ENCODE measurements at places on chromosomes 6 and 20.

- DNase-seq = no peak
Measured at GRCh38 chr20:63911176-63911575, 16.2 kb downstream of the DNAJC5 start.

DNA sequence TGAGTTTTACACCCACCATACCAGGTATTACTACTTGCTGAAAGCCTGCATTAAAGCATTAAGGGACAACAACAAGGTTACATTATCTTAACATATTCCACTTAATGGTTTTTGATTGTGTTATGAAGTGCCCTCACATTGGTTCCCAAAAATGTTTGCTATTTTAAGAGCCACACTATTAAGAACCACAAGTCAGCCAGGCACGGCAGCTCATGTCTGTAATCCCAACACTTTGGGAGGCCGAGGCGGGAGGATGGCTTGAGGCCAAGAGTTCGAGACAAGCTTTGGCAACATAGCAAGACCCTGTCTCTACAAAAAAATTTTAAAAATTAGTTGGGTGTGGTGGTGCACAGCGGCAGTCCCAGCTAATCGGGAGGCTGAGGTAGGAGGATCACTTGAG is 28.2 kb downstream of the ATXN1 start:
- DNase-seq = no peak

- no peak for DNase-seq
Measured at GRCh38 chr20:40637176-40637575, 51.9 kb downstream of the MAFB start.

GRCh38 chr6:132115714-132116366 is 164.7 kb upstream of the CCN2 start:
- DNase-seq = no peak

DNA sequence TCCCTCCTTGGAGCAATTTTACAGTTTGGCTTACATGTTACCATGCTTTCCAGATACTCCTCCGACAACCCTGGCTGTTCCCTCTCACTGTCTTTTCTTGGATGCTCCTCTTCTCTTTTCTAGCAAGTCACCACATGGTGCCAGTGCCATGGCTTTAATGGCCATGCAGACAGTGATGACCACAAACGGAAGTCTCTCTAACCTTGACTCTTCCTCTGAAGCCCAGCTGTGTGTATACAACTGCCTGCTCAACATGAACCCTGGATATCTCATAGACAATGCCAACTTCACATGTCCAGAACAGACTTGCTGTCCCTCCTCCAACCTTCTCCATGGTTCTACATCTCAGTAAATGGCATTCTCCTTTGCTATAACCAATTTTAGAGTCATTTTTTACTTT is 49.8 kb upstream of the NEDD9 start:
- DNase-seq = no peak

DNA sequence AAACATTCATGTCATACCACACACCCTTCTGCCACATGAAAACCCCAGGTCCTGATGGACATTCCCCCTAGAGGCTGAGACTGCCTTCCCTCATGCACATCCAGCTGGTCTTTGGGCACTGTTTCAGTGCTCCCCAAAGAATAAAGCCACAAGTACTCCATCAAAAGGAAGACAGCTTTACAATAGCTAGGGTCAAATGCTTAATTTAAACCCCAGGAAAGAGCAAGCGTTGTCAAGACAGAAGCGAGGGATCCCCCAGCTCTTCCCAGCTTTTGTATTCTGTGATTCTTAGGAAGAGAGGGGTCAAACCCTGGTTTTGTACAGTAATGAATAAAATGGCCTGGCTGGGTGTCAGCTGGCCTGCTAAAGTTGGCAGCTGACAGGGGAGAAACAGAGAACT is 82.4 kb upstream of the IYD start:
- no peak for DNase-seq

- DNase-seq = no peak
Measured at GRCh38 chr6:13091192-13091591, 237.1 kb downstream of the TBC1D7 start.

- DNase-seq = no peak
Measured at GRCh38 chr6:136706430-136706829, 85.8 kb downstream of the MAP3K5 start.

- DNase-seq = no peak
Measured at GRCh38 chr6:13355043-13355945, 27.0 kb upstream of the TBC1D7 start.

DNA sequence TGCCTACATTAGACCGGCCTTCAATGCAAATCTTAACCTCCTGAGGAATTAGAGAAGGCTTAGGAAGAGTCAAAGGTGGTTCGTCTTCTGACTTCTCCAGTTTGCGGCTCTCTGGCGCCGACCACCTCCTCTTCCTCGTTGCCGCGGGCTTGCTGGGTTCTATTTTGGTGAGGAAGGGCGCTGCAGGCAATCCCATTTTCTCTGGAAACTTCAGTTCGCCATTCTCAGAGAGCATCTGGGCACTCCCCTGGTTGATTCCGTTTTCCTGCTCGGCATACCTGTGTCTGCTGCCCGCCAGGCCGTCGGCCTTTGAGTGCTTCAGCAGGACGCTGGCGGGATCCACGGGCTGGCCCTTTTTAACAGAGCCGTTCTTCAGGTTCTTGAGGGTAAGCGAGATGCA is 67.9 kb downstream of the GMPR start:
- no peak for DNase-seq

DNA sequence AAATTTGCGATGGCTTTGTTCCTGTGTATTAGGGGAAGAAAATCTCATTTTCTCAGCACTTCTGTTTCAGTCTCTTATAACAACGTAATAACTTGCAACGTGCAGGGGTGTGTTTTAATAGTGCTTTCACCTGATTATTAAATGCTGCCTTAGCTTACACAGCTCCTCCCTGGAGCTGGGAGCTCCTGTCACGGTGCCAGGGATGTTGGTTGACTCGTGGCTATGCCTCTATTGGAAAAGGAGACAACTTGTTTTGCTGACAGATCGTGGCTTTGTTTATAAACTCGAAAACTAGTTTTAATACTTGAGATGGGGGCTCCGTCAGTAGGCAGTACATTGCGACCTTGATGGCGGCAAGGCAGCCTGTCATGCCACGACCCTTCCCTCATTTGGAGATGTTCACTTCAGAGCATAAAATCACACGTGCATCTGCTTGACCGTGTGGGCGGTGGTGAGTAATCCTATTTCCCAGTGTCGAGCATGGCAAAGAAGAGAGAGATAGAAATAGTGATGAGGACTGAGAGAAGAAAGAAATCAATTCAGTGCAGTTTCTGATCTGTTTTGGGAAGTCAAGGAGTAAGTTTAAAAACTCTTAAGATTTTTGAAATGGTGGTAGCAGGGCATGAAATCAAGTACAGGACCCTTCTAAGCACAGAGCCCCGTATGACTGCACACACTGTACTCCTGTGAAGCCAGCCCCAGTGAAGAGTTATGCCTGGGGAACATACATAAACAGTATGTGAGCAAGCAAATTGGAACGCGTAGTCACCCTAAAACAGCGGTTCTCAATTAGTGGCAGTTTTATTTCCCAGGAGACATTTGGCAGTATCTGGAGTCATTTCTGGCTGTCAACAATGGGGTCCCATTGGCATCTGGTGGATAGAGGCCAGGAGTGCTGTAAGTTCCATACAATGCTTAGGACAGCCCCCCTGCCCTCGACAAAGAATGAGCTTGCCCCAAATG is 147.2 kb downstream of the DOK5 start:
- DNase-seq = no peak

DNA sequence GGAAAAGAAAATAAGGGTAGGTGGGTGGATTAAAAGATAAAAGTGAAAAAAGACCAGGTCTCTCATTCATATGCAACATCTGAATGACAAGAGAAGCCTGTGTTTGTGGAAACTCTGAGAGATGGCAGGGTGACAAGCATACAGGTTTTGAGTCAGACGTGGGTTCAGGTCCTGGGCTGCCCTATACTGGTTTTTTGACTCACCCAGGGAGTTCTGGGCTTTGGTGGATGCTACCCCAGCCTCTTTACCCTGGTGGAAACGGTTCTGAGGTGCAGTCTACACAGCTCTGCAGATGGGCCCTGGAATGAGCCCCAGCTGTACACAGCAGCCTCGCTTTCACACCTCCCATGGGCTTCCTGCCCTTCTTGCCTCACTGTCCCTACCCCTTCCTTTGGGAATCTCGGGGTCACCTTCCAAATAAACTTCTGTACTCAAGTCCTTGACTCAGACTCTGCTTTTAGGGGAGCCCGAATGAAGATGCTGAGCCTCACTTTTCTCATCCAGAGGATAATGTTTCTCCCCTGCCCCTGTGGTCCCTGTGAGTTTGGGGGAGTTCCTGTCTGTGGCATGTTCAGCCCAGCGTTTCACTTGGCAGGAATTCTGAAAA is 77.7 kb upstream of the CLDN20 start:
- DNase-seq = peak; percentile 54

GRCh38 chr6:9647071-9647445 is 767.8 kb downstream of the TFAP2A start:
- DNase-seq = no peak

- no peak for DNase-seq
Measured at GRCh38 chr6:167738386-167738785, 88.3 kb upstream of the AFDN start.

GRCh38 chr6:2183246-2183645 is 62.2 kb downstream of the GMDS start:
- no peak for DNase-seq

DNA sequence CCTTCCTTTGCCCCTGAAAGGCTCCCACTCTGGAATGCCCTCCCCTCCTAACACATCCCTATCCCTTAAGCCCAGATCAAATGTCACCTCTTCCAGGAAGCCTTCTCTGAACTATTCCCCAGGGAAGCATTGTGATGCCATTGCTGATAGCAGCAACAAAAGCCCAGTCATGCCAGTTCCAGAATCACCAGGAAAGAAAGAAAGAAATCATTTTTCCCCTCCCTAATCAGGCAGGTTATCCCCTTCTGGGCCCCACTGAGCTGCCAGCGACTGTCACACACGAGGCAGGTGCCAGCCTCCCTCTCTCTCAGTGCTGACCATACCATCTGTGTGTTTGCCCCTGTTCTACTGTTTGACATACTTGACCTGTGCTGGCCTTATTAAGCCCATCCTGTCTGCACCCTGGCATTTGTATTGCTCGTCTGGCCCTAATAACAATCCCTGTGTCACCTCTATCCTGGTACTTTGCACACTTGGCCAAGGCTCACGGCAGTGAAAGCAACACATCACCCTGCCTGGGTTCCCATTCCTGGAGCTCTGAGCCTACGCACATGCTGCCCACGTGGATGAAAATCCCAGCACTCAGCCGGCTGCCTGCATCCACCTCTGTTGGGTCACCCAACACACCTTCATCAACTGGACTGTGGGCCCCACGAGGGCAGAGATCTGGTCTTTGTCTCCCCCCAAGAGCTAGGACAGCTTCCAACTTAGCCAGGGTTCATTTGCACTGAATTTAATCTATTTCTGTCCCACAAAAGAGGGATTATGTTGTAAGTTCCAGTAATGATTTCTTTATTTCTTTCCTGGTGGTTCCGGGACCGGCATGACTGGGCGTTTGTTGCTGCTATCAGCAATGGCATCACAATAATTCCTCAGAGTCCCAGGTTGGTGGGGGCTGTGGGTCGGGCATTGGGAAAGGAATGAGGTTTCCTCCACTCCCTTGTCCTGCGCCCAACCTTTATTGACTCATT is 5.3 kb upstream of the BPIFB1 start:
- DNase-seq = no peak

DNA sequence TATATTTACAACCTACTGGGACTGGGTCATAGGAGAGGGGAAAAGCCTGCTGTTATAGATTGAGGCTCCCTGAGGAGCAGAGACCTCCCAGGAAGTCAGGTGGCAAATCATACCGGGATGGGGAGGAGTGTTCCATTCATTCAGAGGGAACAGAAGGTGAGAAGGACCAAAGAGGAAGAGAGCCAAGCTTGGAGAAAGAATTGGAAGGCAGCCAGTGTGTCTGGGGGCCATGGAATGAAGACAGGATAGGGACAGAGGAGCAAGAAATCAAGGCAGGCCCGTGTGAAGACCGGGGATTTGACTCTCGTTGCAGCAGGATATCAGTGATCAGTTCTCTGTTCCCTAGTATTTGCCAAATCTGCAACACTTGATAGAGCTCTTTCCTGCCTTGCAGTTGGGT is 5.7 kb upstream of the ZNF217 start:
- no peak for DNase-seq

- no peak for DNase-seq
Measured at GRCh38 chr20:53846640-53847039, 223.8 kb downstream of the BCAS1 start.

DNA sequence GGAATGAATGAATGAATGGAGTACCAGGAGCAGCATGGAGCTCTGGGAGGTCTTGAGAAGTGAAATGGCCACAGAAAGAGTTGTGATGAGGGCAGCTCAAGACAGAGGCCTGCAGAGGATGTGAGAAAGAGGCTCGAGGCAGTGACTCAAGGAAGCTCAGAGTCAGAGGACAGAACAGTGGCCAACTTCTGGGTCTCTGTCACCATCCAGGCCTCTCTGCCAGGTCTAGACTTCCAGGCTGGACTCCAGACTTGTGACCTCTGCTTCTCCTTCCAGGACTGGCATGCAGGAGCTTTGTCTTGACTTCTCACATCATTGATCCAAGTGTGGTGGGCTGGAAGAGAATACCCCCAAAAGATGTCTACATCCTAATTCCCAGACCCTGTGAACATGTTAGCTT is 119.8 kb downstream of the TOX2 start:
- DNase-seq = no peak

DNA sequence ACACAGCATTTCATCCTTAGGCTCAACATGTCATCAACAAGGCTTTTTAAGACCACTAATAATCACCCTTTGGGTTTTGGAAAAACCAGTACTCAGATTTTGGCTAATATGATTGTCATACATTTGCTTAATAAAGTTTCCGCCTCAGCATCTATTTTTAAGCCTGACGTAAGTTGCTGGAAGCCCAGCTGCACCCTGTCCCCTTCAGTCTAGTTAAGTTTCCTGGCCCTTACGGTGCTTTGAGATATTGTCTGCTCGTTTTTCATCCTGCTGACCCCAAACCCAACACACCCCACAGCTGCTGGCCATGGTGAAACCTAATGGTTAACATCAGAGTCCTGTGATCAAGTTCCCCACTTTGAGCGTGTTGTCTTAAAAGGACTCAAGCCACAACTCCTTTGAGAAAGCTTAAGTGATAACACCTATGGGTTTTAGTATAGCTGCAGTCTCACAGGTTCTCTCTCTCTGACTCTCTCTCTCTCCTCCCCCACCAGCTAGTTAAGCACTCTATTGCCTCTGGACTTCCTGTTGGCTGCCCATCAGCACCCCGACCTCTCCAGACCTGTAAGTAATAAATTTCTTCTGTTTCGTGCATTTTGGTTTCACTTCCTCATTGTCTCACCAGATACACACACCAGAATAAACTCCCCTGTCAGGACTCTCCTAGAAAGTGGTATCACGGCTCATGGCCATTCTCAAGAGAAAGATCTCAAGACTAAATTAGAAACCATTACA is 802.0 kb downstream of the C6orf118 start:
- no peak for DNase-seq

DNA sequence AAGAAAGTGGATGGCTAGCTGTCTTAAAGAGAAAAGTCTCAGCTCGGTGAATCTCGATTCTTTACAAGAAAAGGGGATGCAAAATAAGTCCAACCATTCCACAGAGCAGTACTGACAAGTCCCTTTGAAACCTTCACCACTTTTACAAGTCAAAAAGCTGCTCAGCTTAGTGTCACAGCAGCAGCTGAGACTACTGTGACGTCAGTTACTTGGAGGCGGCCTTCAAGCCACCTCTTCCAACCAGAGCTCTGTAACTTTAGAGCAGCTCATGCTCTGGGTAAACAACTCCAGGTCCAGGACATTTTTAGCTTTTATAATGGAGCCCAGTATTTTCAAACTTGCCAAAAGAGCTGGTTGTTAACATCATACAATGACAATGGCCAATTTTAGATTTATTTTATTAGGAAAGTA is at the start of gene KIAA0408:
TSS of gene KIAA0408 (minus strand) at position 159 of the 411 bp plus-strand sequence. CDS start 5,408 bp downstream, outside the sequence.
- no peak for DNase-seq

Data from activated CD4-positive, alpha-beta T cell treated with anti-CD3 and anti-CD28 coated beads for 24 hours (primary cell).